ENCODE measurements at places on chromosomes 11 and 22. TPM values are rescaled to one million over a fixed set of nuclear protein-coding genes. Genes with fewer than 3 reads are reported as not detected.

Gene DRAP1
- polyA plus RNA-seq, result 84.6 TPM

Gene OR51B4
- 0.22 TPM for polyA plus RNA-seq

Gene POLD3
- polyA plus RNA-seq, result 37.6 TPM

Gene SCGB1D2
- 2.4 TPM for polyA plus RNA-seq

Gene CASP5
- not detected for polyA plus RNA-seq

DNA sequence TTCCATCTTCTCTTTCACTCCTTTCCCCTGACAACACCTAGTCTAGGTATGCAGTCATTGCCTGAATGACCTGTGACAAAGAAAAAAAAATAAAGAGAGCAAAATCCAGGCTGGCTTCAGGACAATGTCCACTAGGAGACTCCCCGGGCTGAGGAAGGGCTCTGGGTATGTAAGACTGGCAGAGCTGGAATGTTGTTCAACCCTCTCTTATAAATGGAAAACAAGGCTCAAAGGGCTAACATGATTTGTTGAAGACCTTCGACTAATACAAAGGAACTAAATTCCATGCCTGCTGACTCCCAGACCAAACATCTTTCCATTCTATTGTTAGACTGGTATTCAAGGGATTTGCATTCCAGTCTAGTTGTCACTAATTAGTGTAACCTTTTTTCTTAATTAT lies 122.2 kb downstream of the ARL14EP start:
- DNase-seq, result no peak

DNA sequence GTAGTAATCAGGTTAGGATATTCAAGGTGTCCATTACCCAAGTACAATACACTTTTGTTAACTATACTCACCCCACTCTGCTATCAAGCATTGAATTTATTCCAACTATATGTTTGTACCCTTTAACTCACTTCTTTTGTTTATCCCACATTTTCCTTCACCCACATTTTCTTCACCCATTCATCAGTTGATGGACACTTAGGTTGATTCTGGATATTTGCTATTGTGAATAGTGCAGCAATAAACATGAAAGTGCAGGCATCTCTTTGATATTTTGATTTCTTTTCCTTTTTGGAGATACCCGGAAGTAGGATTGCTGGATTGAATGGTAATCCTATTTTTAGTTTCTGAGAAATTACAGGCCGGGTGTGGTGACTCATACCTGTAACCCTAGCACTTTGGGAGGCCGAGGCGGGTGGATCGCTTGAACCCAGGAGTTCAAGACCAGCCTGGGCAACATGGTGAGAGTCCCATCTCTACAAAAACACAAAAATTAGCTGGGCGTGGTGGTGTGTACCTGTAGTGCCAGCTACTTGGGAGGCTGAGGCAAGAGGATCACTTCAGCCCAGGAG lies 6.5 kb downstream of the TMEM25 start:
- no peak for DNase-seq

DNA sequence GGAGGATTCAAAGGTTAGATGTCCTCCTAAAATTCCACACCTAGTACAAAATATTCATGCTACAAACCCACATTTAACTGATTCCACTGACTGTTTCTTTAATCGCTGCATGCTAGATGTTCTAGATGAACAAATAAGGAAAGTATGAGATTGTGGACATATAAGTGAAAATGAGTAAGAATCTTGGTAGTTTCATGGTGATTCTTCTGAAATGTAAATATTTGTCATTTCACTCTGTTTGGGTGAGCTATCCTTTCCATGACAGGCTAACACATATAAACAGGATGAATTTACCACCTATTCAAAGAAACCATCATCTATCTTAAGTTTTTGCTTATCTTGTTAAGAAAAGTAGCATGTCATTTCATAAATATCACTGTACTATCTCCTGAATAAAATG lies 14.8 kb downstream of the OR5B3 start:
- DNase-seq, result no peak

GRCh38 chr11:12246147-12246546 lies 131.2 kb upstream of the PARVA start:
- no peak for DNase-seq

DNA sequence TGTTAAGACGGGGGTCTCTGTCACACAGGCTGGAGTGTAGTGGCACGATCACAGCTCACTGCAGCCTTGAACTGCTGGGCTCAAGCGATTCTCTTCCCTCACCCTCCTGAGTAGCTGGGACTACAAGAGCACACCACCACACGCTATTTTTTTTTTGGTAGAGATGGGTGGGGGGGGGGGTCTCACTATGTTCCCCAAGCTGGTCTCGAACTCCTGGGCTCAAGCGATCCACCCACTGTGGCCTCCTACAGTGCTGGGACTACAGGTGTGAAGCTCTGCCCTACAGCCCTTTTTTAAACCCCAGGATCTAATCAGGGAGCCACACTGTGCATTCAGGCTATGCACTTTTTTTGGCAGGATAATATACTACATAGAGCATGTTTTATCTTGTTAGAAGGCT lies 1.4 kb upstream of the DHCR7 start:
- DNase-seq, result no peak

DNA sequence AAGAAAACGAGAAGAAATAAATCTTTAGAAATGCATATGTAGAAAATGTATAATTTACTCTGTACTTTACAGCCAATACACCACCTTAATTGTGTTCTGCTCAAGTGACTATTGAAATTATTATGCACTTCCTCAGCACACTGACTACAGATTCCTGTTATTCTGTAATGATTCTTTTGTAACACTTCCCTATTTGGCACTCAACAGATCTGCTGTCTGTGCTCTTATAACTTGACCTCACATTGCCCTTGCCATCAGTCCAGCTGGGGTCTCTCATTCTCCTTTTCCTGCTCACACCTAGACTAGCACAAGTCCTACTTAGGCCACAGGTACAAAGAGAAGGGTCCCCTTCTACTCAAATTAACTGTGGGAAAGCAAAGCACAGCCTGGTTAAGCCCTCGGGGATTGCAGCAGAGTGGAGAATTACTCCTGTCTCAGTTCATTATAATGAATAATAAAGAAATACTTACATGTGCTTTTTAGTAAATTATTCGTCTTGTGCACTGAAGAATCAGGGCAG lies 860.4 kb downstream of the OPCML start:
- no peak for DNase-seq

- DNase-seq, result no peak
These were observed 167.2 kb downstream of the FAT3 start for GRCh38 chr11:92391808-92392207.

DNA sequence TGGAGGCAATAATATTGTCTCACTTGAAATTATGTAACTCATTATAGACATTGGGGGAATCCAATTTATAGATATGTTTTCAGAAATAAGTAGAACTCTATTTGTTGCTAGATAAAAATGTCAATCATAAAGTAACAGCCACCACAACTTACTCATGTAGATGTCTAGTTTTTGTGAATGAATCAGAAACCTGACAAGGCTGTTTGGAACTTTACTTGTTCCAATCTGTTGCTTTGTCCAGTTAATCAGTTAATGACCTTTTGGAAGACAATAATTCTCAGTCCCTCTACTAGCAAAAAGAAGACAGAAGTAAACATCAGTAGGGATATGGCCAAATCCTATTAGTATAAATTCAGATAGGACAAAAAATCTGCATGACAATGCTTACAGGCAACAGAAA lies 1143.3 kb downstream of the LRRC4C start:
- no peak for DNase-seq

GRCh38 chr11:8787372-8787771 lies 104.8 kb downstream of the RPL27A start:
- no peak for DNase-seq

DNA sequence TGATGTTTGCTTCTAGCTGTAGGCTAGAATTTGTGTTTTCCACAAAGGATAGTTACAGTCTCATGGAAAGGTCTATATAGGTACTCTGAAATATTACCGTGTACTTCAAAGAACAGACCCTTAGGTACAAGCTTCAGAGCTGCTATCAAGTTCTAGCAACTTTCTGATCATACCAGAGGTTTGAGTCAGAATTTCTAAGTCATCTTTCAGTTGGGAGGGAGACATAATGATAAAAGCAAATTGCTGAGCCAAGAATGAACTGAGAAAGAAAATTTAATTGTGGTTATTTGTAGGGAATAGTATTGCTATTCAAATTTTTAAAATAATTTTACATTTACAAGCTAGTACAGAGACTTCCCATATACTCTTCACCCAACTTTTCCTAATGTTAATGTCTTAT lies 19.9 kb upstream of the ME3 start:
- no peak for DNase-seq

GRCh38 chr11:57481315-57481714 lies 21.0 kb downstream of the RTN4RL2 start:
- no peak for DNase-seq

GRCh38 chr22:35601743-35602615 lies 15.2 kb downstream of the MB start:
- no peak for DNase-seq
